ENCODE measurements at places on chromosomes 1 and 21.
A peak's percentile ranks its signal among the peaks of the same experiment; 100 is the strongest.

GRCh38 chr1:41530411-41530810, 45.9 kb upstream of the EDN2 start:
- DNase-seq, result no peak

GRCh38 chr1:6831366-6831765, 46.1 kb downstream of the CAMTA1 start:
- no peak for DNase-seq

- no peak for DNase-seq
Observed at GRCh38 chr1:17060306-17060749, 6.5 kb upstream of the SDHB start.

DNA sequence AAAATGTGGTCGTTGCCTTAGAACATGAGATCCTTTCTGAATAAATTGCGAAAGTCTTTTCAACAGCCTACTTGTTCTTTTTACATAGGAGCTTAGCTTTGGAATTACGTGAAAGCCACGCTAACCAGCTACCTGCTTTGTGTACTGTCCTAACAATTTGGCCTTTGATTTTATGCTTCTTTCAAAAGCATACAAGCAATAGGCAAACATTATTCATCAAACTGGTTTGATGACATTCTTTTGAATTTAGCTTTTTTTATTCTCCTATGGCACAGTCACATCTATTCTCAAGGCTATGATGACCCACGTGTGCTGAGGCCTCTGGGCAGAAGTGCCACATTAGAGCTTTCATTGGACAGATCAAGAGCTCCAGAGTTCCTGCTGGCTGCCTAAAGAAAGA, 178.0 kb upstream of the DPT start:
- DNase-seq, result no peak

GRCh38 chr1:201020040-201020591, 3.4 kb downstream of the KIF21B start:
- no peak for DNase-seq

DNA sequence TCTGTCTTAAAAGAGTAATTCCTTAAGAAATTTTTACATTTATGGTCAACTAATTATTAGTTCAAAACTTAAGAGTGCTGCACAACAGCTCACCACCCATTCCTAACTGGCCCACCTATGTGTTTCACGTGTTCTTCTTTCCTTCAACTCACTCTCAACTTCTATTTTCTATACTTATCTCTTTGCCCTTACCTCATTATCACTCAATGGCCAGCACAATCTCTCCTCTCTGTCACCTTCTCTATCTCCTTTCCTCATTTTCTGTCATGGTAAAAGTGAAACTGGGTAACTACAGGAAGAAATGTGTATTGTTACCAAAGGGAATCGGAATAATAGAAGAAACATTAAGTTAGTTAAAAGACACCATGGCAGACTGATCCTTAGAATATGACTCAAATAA, 43.1 kb downstream of the DENND1B start:
- no peak for DNase-seq

DNA sequence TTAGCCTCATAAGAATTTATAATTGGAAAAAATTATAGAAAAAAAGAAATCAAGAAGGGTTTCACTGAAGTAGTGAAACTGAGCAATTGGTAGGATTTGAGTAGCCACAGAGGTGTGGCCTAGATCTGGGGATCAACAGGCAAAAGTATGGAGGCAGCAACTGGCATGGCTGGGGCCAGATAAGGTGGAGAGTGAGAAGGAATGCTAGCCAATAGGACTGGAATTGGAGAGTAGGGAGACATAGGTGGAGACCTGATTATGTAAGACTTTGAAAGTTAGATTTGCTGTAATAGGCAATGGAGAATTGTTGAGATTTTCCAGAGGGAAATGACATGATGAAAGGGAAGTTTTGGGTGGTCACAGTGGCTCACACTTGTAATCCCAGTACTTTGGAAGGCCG, 24.6 kb upstream of the CGN start:
- DNase-seq, result no peak

- peak; percentile 19 for DNase-seq
Observed at GRCh38 chr1:178417858-178418257, 78.9 kb downstream of the CLEC20A start.

- DNase-seq, result no peak
Observed at GRCh38 chr1:66356605-66357004, 177.3 kb upstream of the SGIP1 start.

DNA sequence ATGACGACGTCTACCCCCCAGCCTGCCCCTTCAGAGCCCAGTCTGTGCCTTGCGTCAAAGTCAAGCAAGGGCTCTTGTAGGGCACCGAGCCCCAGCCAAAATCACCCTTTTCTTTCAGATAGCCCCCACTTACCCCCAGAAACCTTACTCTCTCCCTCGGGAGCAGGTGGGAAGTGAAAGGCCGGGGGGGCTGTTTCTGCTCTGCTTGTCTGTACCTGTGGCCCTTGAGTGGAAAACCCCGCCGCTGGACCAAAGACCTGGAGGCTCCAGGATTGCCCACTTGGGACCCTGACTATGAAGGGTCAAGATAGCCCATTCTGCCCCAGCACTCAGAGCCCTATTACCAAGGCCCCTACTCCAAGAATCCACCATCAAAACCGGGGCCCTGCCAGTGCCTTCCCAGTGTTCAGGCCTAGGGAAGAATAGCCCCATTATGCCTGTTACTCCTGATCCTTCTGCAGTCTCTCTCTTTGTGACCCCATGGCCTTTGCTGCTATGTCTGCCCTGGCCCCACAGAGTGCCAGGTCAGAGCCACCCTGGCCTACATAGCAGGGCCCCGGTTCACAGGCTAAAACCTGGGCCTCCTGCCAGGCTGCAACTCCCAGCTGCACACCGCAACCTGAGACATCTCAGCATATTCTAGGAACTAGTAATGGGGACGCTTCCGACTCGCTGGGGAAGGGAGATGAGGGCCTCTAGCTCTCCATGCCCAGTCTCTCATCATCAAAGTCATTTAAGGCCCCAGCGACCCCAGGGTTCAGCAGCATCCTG, 22.2 kb upstream of the HPDL start:
- no peak for DNase-seq

DNA sequence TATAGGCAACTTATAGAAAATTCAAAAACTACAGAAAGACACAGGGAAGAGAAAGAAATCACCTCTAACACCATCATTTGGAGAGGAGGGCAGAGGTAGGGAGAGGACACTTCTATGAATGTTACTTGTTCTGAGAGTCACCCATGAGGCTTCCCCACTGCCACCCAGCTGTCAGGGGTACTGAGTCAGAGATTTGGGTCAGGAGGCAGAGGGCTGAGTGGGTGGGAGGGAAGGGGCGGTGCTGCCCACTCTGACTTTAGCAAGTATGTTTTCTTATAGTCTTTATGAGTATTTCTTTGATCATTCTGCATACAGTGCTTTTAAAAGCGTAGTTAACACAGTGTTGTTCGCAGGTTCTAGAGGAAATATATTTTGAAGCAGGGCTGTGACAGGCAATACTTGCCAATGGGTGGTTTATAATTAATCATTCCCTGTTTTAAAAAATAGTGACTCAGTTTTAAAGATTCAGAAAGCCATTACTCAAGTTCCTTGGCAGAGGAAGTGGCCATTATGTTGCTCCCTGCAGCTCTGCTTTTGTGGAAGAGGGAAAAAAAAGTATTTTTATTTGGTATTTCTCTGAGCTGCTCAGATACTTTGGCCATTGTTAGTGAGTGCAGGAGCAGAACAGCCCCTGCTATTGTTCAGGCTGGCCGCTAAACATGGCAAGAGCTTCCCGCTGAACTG, 18.3 kb downstream of the IL6R start:
- no peak for DNase-seq

DNA sequence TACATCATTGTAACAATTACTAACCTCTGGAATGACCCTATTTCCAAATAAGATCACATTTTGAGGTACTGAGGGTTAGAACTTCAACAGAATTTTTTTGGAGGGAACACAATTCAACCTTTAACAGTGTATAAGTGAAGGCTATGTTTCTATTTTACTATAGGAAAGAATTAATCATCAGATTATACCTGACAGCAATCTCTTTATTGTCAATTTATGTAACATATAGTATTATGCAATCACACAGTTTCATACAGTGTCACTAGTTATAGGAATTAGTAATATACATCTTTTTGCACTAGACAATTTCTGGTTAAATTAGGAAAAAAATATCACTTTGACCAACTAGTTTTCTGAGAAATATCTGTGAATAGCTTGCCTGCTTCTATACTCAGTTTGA, 59.1 kb downstream of the MSH4 start:
- DNase-seq, result no peak

- no peak for DNase-seq
Observed at GRCh38 chr1:160708801-160709200, 2.8 kb downstream of the CD48 start.

GRCh38 chr1:203340112-203340790, 10.7 kb downstream of the FMOD start:
- DNase-seq, result no peak

DNA sequence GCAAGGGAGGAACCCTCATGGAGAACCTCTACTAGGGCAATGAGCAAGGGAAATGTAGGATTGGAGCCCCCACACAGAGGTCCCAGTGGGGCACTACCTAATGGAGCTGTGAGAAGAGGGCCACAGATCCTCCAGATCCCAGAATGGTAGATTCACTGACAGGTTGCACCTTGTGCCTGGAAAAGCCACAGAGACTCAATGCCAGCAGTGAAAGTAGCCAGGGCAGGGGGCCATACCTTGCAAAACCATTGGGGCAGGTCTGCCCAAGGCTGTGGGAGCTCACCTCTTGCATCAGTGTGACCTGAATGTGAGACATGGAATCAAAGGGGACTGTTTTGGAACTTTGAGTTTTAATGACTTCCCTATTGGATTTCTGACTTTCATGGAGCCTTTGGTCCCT, 17.9 kb downstream of the CFH start:
- no peak for DNase-seq

DNA sequence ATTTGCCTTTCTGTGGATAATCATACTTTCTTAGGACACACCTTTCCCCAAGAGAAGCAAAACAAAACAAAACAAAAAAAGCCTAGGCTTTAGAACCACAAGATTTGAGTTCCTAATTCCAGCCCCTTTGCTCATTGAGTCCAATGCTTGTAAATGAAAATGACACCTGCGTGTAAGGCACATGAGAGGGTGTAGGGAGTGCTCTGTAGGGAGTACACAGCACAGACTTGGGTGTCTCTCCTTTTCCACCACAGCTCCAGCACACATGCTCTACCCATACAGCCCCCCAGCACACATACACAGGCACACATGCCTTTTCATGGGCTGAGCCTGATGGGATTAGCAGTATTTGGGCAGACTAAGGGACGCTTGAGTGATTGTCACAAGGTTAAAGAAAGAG, 9.2 kb upstream of the NGF start:
- no peak for DNase-seq

DNA sequence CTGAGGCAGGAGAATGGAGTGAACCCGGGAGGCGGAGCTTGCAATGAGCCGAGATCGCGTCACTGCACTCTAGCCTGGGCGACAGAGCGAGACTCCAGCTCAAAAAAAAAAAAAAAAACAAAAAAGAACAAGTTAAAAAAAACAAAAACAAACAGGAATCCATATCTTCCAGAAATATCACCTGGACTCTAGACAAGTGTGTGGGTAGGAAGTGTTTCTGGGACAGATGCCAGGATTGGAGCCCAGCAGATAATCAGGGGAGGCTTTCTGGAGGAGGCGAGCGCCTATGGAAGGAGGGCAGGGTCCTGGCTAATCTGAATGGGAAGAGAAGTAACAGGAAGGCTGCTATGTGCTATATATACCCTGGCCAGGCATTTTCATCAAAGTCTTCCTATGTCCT, 43.6 kb upstream of the SYNC start:
- no peak for DNase-seq

DNA sequence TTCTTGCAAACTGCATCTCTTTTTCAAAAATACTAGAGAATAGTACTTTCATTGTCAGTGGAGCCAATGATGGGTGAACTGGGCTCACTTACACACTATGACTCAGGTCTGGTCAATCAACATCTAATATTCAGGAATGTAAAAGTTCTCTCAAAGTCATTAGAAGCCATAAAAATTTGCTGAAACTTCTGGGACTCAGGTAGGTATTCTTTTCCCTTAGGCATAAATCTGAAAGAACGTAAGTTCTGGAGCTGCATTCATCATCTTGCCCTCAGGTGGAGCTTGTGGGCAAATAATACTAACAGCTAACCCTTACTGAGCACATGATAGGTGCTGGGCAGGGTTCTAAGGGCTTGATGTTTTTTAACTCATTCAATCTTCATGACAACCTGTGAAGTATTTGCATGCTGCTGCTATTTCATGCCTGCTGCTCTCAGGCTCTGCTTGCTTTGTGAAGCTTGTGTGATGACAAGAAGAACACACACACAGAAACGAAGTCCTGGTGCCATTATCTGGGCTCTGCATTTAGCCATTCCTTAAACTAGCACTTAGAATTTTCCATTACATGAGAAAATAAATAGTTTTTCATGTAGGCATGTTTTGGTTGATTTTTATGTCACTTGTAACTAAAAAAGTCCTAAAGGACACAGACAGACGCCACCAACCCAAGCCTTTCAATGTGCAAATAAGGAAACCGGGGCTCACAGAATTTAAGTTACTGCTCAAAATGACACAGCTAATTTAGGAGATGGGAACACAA, 394.2 kb upstream of the LYPLAL1 start:
- DNase-seq, result no peak

DNA sequence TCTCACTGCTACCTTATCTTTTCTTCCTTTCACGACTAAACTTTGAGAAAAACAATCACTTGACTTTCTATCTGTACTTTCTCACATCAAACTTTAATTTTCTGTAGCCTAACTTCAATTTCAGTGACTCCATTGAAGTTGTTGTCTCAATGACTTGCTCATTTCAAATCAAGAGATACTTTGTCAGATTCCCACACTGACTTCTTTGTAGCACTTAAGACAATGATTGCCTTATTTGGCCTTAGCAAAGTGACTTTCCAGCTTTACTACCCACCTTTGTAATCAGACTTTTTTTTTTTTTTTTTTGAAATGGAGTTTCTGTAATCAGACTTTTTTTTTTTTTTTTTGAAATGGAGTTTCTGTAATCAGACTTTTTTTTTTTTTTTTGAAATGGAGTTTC, 37.0 kb downstream of the AGO4 start:
- DNase-seq, result no peak

- no peak for DNase-seq
Observed at GRCh38 chr1:55441489-55441888, 226.3 kb upstream of the USP24 start.

DNA sequence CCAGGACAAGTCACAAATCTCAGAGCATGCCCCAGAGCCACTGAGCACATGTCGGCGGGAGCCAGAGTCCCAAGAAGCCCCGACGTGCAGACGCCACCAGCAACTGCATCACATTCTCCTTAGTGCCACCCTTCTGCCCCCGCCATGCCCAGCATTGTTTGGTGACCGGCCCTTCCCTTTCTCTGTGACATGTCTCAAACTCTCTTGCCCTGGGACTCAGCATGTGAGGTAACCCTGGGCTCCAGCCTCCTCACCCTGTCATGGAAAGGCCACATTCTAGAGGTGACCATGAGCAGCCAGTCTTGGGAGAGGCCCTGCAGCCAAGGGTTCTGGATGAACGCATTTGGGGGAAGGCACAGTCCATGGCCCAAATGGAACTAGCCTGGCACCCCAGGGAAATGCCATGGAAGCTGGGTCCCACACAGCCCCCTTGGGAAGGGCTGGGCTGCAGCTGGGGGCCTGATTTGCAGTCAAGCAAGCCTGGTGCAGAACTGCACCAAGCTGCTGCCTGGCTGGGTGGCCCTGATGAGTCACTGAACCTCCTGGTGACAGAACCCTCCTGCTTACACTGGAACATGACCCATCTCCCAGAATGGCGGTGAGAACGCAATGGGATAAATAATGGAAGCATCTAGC, 94.4 kb downstream of the ITPKB start:
- no peak for DNase-seq

Measured in AG04449 (cell line).